ENCODE measurements at places on chromosomes 6 and 20.
A peak's percentile ranks its signal among the peaks of the same experiment; 100 is the strongest.

GRCh38 chr6:132072831-132073230 is 121.7 kb upstream of the CCN2 start:
- no peak for DNase-seq

- DNase-seq = no peak
These were observed 68.8 kb downstream of the CDH4 start for GRCh38 chr20:61320691-61321425.

DNA sequence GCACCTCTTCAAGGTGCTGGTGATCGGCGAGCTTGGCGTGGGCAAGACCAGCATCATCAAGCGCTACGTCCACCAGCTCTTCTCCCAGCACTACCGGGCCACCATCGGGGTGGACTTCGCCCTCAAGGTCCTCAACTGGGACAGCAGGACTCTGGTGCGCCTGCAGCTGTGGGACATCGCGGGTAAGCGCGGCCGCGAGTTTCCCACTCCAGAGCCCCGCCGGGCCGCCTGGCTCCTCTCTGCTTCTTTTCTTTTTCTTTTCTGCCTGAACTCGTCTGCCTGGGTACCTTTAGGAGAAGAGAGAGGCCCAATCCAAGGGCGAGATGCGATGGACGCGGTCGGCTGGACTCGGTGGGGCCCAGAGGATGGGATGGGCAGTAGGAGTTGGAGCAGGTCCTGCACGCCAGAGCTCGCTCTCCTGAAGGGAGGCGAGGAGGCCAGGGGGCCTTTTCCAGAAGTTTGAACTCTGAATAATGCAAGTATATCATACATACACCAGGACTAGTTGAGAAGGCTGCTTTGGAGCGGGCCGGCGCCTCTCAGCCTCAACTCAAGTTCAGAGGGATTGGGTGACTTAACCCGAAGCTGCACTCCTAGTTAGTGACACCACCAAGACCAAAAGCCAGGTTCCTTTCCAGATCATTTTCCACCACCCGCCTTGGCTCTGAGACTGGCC is 445 bp downstream of the RAB32 start:
- peak; percentile 41 for DNase-seq

DNA sequence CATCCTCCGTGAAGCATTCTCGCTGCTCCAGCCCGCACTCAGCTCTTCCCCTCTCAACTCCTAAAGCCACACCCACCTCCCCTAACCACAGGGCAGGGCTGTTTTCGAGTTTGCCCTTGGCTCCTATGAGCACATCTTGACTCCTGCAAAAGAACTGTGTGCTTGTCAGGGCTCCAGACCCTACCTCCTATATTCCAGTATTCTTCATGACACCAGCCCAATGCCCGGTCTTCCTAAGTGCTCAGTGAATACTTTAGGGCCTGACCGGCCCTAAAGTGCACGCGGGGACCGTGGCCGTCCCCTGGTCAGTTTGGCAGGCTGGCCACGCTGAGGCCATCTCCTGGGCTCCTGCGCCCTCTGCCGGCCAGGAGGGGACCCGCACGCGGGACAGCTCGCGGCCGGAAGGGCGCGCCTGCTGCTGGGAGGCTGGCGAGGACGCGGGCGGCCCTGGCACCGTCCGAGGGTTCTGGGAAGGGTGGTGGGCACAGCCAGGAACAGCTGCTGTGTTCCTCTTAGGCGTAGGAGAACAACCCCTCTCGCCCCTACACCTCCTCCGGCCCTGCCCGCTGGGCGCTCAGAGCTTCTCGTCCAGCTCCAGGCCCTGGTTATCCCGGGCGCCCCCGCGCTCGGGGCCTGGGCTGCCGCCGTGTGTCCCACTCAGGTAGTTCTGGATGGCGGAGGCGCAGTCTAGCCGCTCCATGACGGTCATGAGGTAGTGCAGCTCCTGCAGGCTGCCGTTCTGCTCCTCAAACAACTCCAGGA is 11.0 kb downstream of the UNC5CL start:
- peak; percentile 58 for DNase-seq

- DNase-seq = peak; percentile 55
These were observed 86.6 kb upstream of the TPD52L1 start for GRCh38 chr6:125066964-125067363.

Measured in epithelial cell of esophagus (primary cell).